Activated CD4-positive, alpha-beta T cell treated with anti-CD3 and anti-CD28 coated beads, Interleukin-2, amount 10 ng/mL, durations not matched to agents 24 days and 14 days (primary cell): ENCODE measurements at places on chromosomes 4 and X. TPM values are rescaled to one million over a fixed set of nuclear protein-coding genes. Genes with fewer than 3 reads are reported as not detected.

Gene MAB21L2
- total RNA-seq, result not detected in 2 replicates

- DNase-seq, result no peak
- H3K4me3 ChIP-seq, result no peak overlapping the region
- H3K27ac ChIP-seq, result no peak overlapping the region
- H3K4me1 ChIP-seq, result no peaks in the 10 kb centered on the region
- peaks cover 23% of the 10 kb centered on the region for H3K36me3 ChIP-seq
- no peaks in the 10 kb centered on the region for H3K27me3 ChIP-seq
These were observed 70.6 kb downstream of the PKD2 start for GRCh38 chr4:88077911-88078524.

DNA sequence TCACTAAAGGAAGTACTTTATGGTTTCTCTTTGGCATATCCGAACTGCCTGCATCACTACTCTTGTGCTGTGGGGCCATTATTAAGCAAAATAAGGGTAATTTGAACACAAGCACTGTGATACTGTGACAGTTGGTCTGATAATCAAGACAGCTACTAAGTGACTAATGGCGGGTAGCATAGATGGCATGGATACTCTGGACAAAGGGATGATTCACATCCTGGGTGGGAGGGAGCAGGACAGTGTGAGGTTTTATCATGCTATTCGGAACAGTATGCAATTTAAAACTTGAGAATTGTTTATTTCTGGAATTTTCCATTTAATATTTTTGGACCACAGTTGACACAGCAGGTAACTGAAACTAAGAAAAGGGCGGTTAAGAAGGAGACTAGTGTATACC lies 52.6 kb upstream of the CITED1 start:
- no peaks in the 10 kb centered on the region for H3K4me1 ChIP-seq
- H3K4me3 ChIP-seq, result no peak overlapping the region
- no peak overlapping the region for H3K27ac ChIP-seq
- H3K36me3 ChIP-seq, result no peaks in the 10 kb centered on the region

- no peaks in the 10 kb centered on the region for H3K27me3 ChIP-seq
- no peak for DNase-seq
- peaks cover 58% of the 10 kb centered on the region for H3K36me3 ChIP-seq
- no peak overlapping the region for H3K4me3 ChIP-seq
These were observed 42.9 kb downstream of the DDX60L start for GRCh38 chr4:168437192-168437943.

Gene NKX6-1
- total RNA-seq, result not detected in 2 replicates

GRCh38 chrX:68536429-68536828 lies 37.6 kb downstream of the YIPF6 start:
- H3K36me3 ChIP-seq, result peaks cover 11% of the 10 kb centered on the region
- no peaks in the 10 kb centered on the region for H3K27me3 ChIP-seq
- H3K4me1 ChIP-seq, result no peaks in the 10 kb centered on the region
- no peak for DNase-seq
- H3K4me3 ChIP-seq, result no peak overlapping the region

Gene BANK1
- not detected in 2 replicates for total RNA-seq
